ENCODE measurements at places on chromosomes 6 and 20.
A peak's percentile ranks its signal among the peaks of the same experiment; 100 is the strongest.

- DNase-seq = no peak
Observed at GRCh38 chr20:57679113-57679512, 30.7 kb downstream of the PMEPA1 start.

GRCh38 chr6:108027594-108027993 lies 46.9 kb downstream of the OSTM1 start:
- no peak for DNase-seq

- peak; percentile 54 for DNase-seq
Observed at GRCh38 chr6:129448965-129449364, 261.0 kb downstream of the ARHGAP18 start.

DNA sequence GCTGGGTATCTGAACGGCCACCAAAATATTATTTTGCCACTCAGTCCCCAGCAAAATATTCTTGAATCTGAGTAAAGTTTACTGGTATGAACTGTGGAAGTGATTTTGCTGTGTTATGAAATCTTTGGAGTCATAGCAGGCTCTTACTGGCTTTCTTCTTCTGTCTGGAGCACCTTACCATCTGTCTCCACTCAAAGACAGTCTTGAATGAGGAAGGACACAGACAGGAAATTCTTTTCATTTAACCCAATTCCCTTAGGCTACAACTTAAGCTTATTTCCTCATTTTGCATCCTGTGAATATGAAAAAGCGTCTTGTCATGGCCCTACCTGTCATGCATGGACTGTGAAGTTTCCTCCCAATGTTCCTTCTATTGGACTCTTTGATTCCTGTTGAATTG lies 24.7 kb downstream of the FNDC1 start:
- no peak for DNase-seq

DNA sequence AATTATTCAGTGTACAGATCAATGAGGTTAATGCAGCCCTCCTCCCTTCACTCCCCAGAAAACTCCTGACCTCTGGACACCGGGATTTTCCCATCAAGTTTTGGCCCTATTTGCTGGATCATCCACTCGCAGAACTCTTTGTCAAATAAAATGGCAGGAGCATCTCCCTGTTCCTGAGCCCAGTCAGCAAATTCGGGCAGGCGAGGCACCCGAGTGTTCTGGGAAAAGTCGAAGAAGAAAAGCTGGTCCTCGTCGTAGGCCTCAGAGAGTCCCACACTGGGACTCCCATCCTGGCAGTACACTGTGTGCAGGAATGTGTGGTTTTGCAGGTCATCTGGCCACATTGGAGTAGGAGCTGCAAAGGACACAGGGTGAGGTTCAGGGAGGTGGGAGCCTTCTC lies 2.4 kb downstream of the HLA-DMA start:
- no peak for DNase-seq

- DNase-seq = no peak
Observed at GRCh38 chr20:64115171-64115911, 8.0 kb upstream of the NPBWR2 start.
